ENCODE measurements at places on chromosomes 11 and 22.

GRCh38 chr11:106082096-106082495 lies 4.6 kb downstream of the AASDHPPT start:
- no peak for DNase-seq

- no peak for DNase-seq
Measured at GRCh38 chr11:10906521-10906920, 48.7 kb upstream of the ZBED5 start.

- no peak for DNase-seq
Measured at GRCh38 chr11:17154409-17155159, 53.2 kb downstream of the PIK3C2A start.

GRCh38 chr22:43014316-43014868 lies 557 bp downstream of the PACSIN2 start:
- DNase-seq = peak; percentile 40

- no peak for DNase-seq
Measured at GRCh38 chr11:36056160-36056751, 112.4 kb downstream of the LDLRAD3 start.

- no peak for DNase-seq
Measured at GRCh38 chr11:6615882-6616585, 3.2 kb downstream of the TPP1 start.

- DNase-seq = no peak
Measured at GRCh38 chr11:57438345-57439285, 11.7 kb upstream of the SLC43A3 start.

GRCh38 chr11:74102321-74102720 lies 68.5 kb downstream of the C2CD3 start:
- DNase-seq = no peak

DNA sequence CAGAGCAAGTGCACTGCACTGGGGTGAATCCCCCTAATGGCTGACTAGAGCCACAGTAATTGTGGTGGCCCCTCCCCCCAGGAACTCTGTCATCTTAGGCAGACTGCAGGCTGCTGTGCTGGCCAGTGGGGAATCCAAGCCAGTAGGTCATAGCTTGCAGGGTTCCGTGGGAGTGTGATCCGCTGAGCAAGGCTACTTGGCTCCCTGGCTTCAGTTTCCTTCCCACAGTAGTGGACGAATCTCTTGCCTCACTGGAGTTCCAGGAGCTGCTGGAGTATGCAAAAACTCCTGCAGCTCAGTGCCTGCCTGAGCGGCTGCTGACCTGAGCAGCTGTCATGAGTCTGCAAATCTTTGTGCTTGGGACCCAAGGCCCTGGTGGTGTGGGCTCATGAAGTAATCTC lies 13.2 kb downstream of the OOSP3 start:
- no peak for DNase-seq

GRCh38 chr11:45679806-45680205 lies 14.4 kb upstream of the CHST1 start:
- no peak for DNase-seq

DNA sequence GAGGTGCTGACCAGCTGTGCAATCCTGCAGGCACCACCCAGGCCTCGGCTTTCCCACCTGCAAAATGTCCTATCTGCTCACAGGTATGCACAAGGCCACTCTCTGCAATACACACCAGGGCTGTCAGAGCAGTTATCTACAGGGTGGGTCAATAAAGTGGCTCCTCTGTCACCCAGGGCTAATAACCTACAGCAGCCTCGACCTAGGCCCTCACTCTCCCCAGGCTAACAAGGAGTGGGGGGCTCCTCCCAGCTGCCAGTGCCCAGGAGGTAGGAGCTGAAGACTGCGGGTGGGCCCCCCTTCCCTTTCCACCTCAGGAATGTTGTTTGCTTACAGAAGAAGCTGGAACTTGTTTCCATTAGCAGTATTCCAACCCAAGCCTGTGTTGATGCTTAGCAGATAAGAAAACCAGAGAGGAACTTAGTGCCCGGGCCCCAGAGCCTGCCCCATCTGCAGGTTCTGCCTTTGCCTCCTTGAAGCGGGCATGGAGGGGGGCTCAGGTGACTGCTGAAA lies 26.8 kb downstream of the MYH9 start:
- DNase-seq = no peak

DNA sequence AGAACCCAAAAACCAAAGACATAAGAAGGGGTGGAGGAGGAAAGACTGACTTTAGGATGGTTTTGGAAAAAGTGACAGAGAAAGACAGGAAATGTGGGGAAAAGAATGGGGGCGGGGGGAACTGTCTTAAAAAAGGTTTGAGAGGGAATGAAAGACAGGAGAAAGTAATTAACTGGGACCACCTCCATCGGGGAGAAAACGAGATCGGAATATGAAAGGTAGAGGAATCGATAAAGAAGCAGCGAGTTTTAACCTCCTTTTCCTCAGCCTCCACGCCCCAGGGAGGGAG lies 524 bp downstream of the MTMR2 start:
- no peak for DNase-seq

DNA sequence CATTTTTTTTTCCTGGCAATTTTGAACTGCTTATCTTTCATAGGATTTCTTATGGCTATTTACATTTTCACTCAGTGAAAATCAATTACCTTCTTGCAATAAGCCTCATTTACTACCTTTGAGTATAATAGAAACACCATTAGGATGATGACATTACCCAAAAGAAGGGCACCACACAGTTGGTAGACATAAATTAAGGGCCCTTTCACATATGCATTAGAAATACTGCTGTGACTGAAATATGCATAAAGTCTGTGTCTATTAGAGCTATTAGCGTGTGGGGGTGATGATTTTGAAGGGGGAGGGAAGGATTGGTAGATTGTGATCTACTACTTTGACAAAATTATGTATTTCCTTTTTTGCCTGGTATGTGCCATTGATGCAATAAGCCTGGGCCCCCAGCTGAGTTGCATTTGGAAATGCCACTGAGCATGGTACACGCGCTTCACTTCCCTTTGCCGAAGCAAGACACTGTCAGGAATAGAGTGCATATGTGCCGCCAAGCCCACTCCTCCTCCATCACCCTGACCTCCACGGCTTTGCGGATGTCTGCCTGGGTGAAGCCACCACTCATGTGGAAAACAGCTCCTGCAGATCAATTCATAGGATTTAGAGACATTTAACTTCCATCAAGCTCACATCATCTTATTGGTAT lies 339.3 kb downstream of the DCDC1 start:
- no peak for DNase-seq

GRCh38 chr22:19169947-19170318 lies 8.6 kb downstream of the SLC25A1 start:
- DNase-seq = no peak

DNA sequence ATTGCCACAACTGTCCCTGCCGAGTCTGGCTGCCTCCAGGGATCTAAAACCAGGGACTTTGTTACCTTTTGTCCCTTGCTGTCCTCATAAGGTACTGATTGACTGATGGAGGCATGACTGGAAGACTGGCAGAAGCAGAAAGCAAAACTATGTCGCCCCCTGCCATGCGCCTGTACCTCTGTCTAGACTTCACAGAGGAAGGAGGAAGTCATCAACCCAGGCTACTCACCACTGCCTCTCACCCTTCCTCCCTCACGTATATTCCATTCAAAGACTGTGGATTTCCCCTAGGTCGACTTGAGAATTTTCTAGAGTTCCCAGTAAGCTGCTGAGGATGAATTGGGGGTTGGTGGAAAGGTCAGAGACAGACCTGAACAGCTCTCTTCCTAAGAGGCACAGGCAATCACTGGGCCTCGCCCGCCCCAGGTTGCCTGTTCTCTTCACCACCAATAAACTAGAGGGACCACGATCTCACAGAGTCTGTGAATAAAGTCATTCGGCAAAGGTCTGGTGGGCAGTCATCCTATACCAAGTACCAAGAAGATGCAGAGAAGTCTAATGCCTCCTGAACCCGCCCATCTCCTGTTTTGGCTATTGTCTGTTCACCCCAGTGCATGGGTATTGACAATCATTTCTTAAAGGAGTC lies 27.5 kb upstream of the CHST1 start:
- DNase-seq = no peak

DNA sequence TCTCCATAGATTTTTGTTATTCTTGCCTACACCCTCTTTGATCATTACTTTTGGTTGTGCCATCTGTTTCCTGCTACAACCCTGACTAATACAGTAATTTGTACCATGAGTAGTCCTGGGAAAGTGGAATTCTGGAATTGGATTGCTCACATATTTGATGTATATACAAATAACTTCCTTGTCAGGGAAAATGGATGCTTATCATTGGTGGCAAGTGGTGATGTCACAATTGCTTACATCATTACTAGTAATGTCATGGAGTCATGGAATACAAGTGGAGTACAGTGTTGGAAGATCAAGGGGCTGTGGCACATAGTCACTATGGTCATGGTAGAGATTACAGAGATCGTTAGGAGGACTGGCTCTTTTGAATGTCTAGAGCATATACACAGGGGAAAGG lies 24.4 kb downstream of the AASDHPPT start:
- no peak for DNase-seq

- DNase-seq = no peak
Measured at GRCh38 chr11:132240374-132240773, 870.0 kb downstream of the NTM start.

GRCh38 chr22:22554587-22555284 lies 4.3 kb downstream of the PRAME start:
- DNase-seq = no peak

DNA sequence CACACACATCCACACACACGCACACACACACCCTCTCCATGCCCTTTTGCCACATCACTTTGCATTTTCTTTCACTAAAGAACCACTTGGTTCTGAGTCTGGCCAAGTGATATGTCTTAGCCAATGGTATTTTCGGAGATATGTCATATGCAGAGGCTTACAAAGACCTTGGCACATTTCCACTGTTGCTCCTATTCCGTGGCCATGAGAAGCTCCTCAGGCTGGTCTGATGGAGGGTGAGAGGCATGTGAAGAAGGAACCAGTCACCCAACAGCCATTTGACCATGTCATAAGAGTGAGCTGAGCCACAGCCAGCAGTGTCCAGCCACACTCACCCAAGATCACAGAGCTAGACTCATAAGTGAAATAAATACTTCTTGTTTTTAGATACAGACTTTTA lies 212.6 kb upstream of the NAV2 start:
- DNase-seq = no peak

DNA sequence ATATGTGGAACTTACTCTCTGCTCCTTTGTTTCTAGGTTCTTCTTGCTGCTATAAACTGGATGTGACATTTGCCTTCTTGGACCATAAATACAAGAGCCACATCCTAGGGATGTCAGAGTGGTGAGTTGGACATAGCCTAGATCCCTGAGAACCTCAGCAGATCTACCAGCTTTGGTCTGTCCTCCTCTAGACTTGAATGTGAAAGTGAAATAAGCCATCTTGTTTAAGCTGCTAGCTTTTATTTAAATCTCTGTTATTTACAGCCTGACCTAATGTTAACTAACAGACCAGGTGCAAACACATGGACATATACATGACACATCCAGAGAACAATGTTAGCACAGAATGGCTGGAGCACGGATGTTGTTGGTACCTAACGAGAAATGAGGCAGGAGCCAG lies 36.0 kb downstream of the SLN start:
- no peak for DNase-seq

DNA sequence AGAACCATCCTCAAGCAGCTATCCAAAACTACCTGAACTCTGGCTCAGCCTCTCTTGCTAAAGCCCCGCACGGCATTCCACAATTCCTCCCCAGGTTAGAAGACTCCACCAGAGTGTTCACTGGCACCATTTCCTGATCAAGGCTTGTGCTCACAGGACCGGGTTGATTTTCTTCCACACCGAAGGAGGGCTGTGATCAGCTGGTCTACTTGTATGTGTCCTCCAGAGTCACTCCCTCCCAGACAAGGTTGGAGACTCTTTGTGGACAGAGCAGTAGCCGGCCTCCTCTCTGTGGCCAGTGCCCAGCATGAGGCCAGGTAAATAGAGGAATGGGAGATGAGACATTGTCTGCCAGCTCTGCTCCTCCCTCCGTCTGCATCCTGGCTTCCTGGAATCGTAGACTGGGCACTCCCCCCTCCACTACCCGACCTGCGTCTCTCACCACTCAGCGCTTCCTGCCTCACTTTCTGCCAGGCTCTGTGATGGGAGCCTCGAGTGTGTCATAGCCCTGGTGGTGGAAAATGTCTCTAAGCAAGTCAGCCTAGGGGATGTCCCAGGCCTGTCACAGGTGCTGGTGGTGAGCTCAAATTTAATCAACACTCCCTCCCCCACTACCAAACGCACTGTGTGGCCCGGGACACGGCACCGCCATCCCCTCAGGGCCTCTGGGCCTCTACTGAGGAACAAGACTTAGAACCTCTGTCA lies 12.5 kb upstream of the TMPRSS6 start:
- DNase-seq = no peak

GRCh38 chr11:64842851-64843685 lies 1.4 kb downstream of the CDC42BPG start:
- DNase-seq = no peak

GRCh38 chr11:62395885-62396551 lies 22.8 kb upstream of the SCGB1A1 start:
- no peak for DNase-seq

GRCh38 chr11:134905517-134905916 lies 493.5 kb upstream of the B3GAT1 start:
- no peak for DNase-seq

DNA sequence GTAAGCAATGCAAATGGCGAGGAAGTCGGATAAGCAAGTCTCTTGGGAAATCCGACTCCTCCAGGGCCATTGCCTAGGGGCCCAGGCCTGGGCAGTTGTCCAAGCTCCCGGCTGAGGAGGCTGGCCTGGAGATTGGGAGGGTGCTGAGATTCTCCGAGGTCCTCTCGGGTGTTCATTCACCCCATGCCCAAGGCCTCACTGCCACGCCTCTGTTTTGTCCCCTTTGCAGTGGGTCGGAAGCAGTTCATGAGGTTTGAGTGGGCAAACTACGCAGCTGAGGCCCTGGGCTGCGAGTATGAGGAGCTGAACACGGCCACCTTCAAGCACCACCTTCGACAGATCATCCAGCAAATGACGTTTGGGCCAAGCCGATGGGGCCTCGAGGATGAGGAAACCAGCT lies 81.3 kb downstream of the MYO18B start:
- no peak for DNase-seq

DNA sequence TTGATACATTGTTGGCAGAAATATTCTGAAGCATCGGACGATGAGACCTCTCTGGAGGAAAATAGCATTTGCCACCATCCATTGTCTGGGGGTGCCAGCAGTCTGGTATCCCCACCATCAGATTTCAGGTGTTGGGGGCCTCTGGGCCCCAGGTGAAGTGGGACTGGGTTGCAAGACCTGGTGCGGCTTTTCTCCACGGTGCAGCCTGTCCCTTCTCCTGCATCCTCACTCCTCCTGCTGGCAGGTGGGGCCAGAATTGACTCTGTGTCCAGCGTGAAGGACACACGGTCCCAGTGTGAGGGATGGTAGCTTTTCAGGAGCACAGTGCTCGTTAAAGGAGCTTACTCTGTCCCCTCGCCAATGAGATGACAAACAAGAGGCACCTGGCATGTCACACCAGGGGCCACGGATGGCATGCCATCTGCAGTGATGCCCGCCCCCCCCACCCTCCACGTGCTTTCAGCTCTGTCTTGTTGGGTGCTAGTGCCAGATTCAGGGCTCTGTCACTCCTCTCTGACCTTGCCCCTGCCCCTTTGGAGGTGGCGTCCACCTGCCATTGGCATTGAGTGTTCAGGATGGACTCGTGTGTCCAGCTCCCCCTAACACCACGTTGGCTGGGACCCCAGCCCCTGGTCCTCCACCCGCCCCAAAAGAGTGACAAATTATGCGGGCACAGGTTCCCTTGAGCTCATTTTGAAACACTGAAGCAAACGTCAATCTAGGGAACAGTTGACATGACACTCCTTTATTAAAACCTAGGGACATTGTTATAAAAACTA lies 62.4 kb downstream of the PARVG start:
- DNase-seq = no peak
